ENCODE measurements at places on chromosomes 12 and 14. TPM values are rescaled to one million over a fixed set of nuclear protein-coding genes. Genes with fewer than 3 reads are reported as not detected.
A peak's percentile ranks its signal among the peaks of the same experiment; 100 is the strongest.

Gene PSMA3
- 127 TPM for total RNA-seq

Gene RNASE2
- not detected for total RNA-seq

GRCh38 chr12:47868552-47869031 is 36.2 kb downstream of the VDR start:
- no peak for DNase-seq

- no peak for DNase-seq
Measured at GRCh38 chr14:90487031-90487430, 90.2 kb downstream of the CALM1 start.

DNA sequence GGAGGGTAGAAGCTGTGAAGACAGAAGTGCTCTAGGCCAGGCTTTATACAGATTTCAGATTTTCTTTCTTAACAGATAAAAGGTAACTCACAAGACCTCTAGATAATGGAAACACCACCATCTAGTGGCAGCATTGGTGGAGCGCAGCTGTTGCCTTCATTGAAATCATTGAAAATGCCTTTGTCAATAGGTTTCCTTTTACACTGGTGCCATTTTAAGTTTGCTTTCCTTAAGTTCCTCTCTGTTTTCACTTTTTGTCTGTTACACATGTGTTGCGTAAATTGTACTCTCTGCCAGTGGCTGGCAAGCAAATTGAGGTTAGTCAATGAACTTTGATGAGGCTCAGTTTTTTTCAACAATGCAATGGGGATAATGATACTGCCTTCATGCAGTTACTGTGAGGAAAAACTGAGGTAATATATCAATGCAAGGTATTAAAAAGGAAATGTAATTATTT is 31.1 kb downstream of the ALDH1L2 start:
- peak; percentile 79 for DNase-seq

- DNase-seq, result no peak
Measured at GRCh38 chr12:74963867-74964331, 245.7 kb downstream of the KCNC2 start.

DNA sequence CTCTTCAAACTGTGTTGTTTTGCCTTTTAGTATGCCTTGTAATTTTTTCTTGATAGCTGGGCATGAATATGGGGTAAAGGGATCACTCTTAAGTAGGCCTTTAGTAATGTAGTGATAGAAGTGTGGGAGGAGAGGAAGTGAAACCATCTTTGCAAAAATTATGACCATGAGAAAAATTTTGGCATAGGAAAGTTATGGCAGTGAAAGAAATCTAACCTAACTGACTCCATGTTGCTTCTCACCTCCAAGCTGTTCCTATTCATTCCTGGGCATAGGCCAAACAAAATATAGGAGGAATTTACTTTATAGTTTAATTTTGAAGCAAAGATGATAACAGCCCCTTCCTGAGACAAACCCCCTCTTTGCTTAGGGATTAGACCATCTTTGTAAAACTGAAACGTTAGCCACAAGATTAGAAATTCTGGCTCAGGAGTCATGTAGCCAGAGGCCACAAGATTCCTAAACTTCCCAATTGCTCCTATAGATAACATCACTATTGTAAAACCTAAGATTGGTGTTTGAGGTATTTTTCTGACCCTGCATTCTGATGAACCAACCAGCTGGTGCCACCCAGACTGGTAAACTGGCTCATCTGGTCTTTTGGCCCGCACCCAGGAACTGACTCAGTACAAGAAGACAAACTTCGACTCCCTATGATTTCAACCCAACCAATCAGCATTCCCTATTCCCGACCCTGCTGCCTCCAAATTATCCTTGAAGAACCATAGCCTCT is 45.8 kb downstream of the CRADD start:
- no peak for DNase-seq

DNA sequence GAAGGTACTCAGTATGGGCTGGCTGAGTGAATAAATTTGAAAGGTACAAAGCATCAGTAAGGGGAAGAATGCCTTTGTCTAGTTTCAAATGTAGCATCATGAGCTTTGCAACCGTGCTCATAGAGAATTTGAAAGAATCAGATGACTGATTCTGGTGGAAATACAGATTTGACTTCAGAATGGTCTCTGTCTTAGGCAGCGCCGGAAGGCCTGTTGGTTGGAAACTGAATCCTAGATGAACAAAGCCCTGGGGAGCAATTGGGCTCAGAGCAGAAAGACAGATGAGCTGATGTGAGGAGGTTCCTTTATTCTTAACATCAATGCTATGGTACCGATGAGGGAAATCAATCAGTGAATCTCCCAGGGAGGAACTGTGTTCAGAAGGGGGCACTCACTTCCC is 137.3 kb downstream of the SNAPC1 start:
- no peak for DNase-seq

GRCh38 chr14:87160989-87161388 is 832.0 kb downstream of the GALC start:
- DNase-seq, result no peak

DNA sequence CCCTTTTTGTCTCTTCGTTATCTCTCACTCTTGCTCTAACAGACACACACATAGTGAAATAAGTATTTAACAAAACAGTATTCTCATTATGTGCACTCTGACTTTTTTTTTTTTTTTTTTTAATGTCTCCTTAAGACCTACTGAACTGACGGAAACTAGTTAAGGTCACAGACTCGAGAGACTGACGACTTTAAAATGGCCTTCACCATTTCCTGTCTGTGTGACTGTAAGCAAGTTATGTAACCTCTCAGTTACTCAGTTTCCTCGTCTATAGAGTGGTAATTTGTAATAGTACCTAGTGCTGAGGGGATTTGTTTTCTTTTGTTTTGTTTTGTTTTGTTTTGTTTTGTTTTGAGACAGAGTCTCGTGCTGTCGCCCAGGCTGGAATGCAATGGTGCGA is 284.8 kb downstream of the FBXL14 start:
- DNase-seq, result no peak

Gene ACVR1B
- total RNA-seq, result 57.4 TPM

DNA sequence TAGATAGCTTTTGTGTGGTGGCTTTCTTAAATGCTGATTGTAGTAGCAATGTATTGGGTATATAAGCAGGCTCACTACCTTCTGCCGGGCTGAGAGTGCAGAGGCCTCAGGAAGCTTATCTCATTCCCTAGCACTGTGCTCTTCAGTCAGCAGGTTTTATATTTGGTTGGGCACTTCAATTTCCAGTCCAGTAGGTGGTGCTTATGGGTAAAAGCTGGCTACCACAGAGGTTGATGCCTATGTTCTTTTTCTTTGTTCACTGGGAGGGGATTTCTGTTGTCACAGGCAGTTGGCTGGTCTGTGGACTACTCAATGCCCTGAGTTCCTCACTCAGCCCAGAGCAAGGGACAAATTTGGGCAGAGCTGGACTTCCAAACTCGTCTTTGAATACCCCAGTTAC is 43.0 kb upstream of the GLIPR1 start:
- no peak for DNase-seq

Gene PTPN6
- 42.2 TPM for total RNA-seq

Gene PPP1R36
- total RNA-seq, result 1.9 TPM

Measured in Peyer's patch (tissue), 4 donors.